T-helper 9 cell (primary cell): ENCODE measurements at places on chromosomes 11 and 22.

- DNase-seq = no peak
Measured at GRCh38 chr11:4050138-4050537, 44.5 kb upstream of the RRM1 start.

DNA sequence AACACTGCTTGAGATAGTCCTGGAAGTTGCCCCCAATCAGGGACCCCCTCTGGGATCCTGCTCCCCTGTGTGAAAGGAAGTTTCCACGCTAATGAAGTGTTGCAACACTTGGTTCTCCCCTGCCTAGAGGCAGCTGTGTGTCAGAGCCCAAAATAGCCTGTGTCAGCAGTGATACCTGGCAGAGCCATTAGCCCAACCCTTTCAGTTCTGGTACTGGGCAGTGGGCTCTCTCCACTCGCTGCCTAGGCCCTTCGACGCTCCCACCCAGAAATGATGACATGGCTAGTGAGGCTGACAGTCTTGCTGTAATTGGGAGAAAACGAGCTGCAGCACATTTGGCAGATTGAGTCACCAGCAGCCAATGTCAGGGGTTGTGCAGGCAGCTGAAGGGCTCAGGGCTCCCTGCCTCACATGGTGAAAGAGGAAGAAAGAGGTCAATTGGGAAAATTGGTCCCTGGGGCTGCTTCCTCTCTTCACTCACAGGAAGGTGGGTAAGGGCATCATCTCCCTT lies 1.4 kb upstream of the NXF1 start:
- DNase-seq = no peak

DNA sequence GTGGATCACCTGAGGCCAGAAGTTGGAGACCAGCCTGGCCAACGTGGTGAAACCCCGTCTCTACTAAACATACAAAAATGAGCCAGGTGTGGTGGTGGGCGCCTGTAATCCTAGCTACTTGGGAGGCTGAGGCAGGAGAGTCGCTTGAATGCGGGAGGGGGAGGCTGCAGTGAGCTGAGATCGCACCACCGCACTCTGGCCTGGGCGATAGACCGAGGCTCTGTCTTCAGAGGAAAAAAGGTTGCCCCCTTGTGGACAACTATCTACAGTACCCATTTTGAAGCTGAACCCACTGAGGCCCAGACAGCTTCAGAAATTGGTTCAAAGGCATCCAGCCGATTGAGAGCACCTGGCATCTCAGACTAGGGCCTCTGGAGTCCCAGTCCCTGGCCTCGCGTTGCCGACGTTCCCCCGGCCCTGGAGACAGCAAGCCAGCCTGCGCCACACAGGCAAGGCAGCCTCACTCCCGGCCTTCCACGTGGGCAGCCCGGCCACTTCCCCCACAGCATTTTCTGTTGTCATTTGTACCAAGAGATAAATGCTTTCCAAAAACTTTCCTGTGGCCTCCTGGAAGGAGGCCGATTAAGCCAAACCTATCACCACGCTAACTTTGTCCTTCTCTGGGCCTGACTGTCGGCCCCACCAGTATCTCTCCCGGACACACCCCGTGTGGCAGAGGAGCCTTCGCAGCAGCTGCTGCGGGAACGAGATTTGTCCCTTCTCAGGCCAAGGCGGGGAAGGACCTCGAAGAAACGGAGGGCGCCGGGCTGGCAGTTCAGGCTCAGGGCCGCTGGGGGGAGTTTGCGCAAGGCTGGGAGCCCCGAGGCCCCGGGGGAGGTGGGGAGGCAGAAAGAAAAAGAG lies 82.8 kb downstream of the FLI1 start:
- peak; percentile 26 for DNase-seq

- DNase-seq = no peak
Measured at GRCh38 chr22:24983151-24983550, 30.6 kb downstream of the KIAA1671 start.

- DNase-seq = no peak
Measured at GRCh38 chr11:127627629-127628457, 627.3 kb upstream of the KIRREL3 start.

DNA sequence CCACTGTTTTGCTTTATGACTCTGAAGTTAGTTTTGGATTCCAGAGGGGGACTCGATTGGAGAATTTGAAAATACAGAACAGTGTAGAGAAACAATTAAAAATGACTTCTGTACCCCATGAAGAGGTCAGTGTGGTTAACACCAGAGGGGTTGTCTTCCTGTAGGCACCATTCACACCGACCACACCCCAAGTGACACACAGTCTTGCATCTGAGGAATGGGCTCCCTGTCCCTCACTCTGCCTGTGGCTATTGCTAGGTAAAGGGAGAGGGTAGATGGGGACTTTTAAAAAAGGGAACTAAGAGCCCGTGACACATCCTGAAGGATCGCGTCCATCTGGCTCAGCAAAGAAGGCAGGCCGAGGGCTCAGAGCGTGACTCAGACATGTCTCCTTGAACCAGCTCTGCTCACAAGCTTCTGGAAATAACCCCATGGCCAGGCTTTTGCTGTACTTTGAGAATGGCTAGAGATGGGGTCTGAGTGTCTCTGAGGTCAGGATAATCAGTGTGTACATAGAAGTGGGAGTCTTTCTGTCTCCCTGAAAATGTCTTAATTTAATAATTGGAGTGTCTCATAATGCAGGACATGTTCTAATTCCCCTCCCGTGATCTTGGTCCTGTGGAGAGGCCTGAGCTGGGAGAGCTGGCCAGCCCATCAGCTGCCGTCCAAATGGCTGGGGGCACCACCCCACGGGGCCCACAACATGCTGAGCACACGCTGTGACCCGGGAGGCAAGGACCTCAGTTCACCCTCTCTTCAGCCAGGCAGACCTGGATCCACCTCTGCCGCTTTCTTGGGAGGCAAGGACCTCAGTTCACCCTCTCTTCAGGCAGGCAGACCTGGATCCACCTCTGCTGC lies 39.3 kb downstream of the SGSM1 start:
- DNase-seq = no peak

GRCh38 chr22:44277386-44278135 lies 35.2 kb downstream of the SHISAL1 start:
- no peak for DNase-seq

- DNase-seq = no peak
Measured at GRCh38 chr11:82229341-82229740, 504.3 kb downstream of the FAM181B start.

DNA sequence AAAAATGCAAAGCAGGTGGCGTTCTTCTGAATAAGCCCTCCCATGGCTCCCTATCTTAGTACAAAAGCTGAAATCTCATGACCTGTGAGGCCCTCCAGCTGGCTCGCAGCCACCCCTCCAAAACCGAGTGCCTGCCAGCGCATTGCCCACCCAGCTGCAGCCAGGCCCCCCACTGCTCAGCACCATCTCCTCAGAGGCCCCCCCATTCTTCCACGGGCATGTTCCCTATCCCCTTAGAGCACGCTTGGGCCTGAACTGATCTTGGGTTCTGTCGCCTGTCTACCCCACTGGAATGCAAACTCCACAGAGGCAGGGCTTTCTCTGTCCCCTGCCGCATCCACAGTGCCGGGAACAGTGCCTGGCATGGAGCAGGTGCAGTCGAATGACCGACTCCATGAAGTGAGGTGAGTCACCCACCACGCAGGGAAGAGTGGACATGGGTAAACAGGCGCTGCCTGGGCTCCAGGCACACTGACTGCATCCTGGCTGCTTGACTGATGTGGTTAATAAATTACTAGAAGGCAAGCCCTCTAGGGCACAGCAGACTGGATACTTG lies 11.3 kb upstream of the EFCAB6 start:
- DNase-seq = no peak

DNA sequence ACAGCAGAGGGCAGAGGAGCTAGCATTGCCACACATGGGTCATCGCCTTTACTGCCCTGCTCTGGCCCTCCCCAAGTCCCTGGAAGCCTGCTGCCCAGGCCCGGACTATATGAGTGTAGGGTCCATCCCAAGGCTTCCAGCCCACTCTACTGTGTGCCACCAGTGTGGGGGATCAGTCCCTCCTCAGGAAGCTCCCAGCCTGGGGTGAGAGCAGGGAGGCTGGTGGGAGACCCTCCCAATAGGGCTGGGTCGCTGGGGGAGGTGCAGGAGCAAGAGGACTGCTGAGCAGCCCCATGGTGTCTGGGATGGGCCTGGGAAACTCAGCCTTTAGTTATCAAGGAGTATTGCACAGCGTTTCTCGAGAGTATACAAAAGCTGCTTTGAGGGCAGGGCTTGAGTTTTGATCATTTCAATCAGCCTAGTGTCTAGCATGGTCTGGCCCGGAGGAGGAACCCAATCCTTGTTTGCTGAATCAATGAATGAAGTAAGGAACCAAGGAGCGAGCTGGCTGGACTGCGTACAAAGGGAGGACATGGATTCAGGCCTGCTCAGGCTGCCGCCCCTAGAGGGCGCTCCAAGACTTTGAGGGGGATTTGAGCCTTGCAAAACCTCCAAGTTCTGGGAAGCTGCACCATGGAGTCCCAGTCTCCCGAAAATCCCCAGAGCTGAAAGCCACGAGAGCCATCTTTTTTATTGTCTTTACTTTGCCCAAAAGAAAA lies 89.0 kb upstream of the PARVA start:
- peak; percentile 45 for DNase-seq
